ENCODE measurements at places on chromosomes 6 and 20. TPM values are rescaled to one million over a fixed set of nuclear protein-coding genes. Genes with fewer than 3 reads are reported as not detected.

DNA sequence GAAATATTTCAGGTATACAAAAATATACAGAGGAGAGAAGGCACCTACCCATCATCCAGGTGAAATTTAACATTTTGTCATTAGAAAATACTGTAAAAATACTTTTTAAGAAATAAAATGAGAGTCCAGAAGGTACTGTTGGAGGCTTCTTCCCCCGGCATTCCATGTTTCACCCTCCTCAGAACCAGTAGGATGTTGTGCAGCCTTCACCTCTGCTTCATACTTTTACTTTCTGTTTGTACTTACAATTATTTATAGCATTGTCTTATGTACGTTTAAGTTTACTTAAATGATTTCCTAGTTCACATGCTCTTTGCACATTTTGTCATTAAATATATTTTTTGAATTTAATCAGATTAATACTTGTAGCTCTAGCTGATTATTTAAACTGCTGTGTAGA, 30.9 kb downstream of the TMEM200A start:
- no peak for DNase-seq

OR2H2 gene
- not detected for polyA plus RNA-seq

- no peak for DNase-seq
Measured at GRCh38 chr6:164398647-164399046, 910.8 kb downstream of the C6orf118 start.

LY6G6F gene
- polyA plus RNA-seq, result not detected

DNA sequence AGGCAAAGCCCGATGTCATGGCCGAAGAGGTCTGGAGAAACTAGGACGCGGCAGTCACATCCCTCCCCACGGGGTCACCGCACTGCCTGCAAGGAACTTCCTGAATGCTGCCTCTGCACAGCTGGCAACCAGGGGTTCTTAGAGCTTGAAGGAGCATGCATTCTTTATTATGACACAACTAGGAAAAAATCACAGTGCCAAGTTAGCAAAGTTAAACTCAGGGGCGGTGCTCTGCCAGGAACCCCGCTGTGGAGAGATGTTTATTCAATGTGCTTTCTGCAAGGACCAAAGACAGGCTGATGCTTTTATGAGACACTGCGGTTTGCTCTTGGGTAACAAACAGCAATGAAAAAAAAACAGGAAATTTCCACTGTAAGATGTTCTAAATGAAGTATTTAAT, 287.3 kb upstream of the FOXQ1 start:
- DNase-seq, result no peak
